Skeletal muscle cell (primary cell): ENCODE measurements at places on chromosomes 2 and 18.

DNA sequence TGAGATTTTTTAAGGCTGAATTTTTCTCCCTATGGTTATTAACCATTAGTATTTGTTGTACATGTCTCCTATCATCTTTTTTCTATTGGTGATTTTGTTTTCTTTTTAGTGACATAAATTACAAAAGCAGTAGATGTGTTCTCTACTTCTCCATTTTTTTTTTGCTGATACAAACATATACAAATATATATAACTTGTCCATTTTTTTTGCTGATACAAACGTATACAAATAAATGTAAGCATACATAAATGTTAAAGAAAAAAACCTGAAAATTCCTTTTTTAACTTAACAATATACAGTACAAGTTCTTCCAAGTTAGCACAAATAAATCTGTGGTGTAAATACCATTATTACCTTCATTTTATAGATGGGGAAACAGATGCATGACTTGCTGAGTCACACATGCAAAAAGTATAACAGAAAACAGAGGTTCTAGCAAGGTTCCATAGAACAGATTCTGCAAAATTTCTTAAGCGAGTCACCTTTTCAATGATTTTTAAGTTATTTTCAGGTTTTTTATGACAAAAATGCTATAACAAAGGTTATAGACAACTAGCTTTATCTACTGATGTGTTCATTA is 2.1 kb downstream of the MSGN1 start:
- no peak for DNase-seq

- DNase-seq: no peak
Observed at GRCh38 chr2:127560201-127560930, 24.9 kb downstream of the MYO7B start.

GRCh38 chr2:32712870-32713269 is 85.0 kb downstream of the TTC27 start:
- no peak for DNase-seq

GRCh38 chr2:47221946-47222345 is 66.8 kb upstream of the STPG4 start:
- no peak for DNase-seq

GRCh38 chr2:20093263-20094141 is 42.1 kb upstream of the LAPTM4A start:
- DNase-seq: peak; percentile 41

DNA sequence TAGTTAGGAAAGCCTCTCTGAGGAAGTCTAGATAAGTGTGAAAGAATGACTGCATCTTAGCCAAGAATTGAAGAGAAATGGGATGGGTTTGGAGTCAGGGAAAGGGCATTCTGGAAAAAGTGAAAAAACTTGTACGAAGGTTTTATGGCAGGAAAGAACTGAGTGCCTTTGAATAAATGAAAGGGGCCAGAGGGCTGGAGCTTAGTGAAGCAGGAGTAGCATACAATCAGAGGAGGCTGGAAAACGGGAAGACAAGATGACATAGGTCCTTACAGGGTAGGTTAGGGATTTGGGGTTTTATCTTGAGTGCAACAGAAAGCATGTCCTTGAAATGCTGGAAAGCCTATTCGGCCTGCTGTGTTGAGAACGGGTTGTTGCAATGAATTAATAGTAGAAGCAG is 152.6 kb upstream of the RND3 start:
- DNase-seq: no peak

DNA sequence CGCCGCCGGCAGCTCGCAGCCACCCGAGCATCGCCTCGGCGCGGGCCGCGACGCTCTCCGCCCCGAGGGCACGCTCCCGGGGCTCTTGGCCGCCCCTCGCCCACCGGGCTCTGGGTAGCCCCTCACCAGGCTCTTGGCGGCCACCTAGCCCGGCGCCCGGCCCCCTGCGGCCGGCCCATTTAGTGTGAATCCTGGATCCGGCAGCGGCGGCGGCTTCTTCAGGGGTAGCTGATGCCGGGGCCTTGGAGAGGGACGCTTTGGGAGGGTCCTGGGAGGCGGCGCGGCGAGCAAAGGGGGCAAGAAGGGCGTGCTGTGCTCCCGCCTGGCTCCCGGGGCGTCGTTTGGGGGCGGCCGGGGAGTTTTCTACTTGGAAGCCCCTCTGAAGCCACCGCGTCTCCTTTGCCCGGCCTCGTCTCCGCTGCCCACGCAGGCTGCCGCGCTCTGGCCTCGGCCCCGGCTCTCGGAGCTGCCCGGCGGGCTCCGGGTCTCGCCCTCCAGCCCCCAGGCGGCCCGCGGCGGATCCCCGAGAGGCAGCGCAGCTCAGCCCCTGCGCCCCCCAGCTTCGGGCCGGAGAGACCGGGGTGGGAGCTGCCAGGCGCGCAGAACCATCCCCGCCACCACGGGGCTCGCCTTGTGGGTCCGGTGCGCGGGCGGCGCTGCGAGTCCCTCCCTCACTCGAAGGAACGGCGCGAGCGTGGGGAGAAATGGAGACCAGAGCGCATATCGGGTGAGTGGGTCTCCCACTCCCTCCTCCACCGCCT is 509 bp downstream of the PIEZO2 start:
- DNase-seq: no peak

- no peak for DNase-seq
Observed at GRCh38 chr18:37275237-37275741, 290.3 kb downstream of the CELF4 start.

GRCh38 chr18:65422544-65423136 is 328.2 kb upstream of the CDH7 start:
- DNase-seq: no peak

DNA sequence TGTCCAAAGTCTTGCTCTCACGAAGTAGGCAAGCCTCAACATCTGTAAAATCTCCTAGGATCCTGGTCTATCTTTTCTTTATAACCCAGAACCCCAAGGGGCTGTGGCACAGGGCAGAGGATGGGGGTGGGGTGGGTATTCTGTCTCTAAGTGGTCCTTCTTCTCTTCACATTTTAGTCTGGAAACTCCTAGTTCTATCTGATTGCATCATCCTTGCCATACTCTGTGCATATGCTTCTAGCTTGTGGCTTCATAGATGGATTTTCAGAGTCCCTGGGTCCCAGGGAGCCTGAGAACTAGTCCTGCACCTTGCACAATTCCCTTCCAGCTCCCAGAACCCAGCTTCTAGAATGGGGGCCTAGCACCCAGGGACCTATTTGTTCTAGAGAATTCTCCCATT is 52.5 kb downstream of the RNF152 start:
- no peak for DNase-seq
